ENCODE measurements at places on chromosomes 6 and 20.
A peak's percentile ranks its signal among the peaks of the same experiment; 100 is the strongest.

- DNase-seq, result no peak
Observed at GRCh38 chr20:43191143-43191542, 1.4 kb upstream of the PTPRT start.

- DNase-seq, result peak; percentile 73
Observed at GRCh38 chr6:30541515-30542403, 14.5 kb downstream of the GNL1 start.

DNA sequence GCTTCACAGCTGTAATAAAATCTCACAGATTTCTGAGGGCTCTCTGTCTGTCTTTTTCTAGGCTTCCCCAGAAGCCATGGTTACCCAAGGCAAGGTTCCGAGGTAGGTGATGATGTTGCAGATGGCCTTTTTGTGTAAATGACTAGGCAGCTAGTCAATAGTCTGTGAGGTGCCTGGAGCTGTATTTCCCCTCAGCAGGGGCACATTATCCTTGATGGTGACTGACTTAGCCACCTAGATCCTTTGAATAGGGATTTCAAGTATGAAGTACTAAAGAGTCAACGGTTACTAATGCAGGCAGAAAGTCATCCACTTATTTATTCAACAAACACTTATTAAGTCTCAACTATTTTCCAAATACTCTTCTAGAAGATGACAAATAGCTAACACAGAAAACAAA is 49.3 kb upstream of the L3MBTL3 start:
- DNase-seq, result no peak

- DNase-seq, result no peak
Observed at GRCh38 chr6:24859608-24860200, 61.0 kb upstream of the ARMH2 start.

GRCh38 chr6:106450653-106451052 is 90.1 kb downstream of the CRYBG1 start:
- DNase-seq, result no peak

DNA sequence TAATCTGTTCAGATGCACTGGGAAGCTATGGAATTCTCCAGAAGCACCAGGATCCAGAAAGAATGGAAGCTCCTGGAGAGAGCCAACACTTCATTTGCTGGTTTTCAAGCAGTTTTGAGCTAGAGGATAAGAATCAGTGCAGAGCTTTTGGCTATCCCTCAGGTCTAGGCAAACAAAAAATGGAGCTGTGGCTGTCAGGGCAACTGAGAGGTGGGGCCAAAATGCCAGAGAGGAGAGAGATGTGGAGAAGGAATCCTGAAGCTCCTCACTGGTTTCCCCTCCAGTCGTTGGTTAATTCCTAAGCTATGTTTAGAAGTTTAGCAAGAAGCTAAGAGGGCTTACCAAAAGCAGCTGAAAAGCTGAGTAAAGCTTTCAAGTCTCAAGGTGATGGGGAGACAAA is 294.2 kb upstream of the JARID2 start:
- no peak for DNase-seq

GRCh38 chr6:137261761-137262160 is 42.6 kb upstream of the IFNGR1 start:
- no peak for DNase-seq

DNA sequence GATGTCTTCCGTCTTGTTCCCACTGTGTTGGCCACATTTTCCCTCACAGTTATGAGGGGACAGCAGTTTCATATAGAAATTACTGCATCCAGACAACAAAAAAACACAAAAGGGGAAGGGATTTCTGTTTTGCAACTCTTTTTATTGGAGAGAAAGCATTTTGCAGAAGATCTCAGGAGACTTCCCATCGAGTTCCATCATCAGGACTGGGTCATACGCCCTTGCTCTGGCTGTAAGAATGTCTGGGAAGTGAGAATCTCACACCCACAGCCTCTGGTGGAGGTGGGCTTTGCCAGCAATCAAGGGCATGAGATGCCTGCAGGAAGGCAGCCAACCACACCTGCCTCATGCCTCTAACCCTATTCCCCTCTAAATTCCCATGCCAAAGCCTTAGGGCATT is 5.8 kb upstream of the IGF2R start:
- no peak for DNase-seq

- DNase-seq, result no peak
Observed at GRCh38 chr6:139508576-139508975, 134.1 kb upstream of the CITED2 start.

- no peak for DNase-seq
Observed at GRCh38 chr6:112202639-112203341, 51.6 kb downstream of the LAMA4 start.
